ENCODE measurements at places on chromosomes 11 and 22.
A peak's percentile ranks its signal among the peaks of the same experiment; 100 is the strongest.

GRCh38 chr11:113723787-113724186 is 17.7 kb upstream of the TMPRSS5 start:
- no peak for DNase-seq

DNA sequence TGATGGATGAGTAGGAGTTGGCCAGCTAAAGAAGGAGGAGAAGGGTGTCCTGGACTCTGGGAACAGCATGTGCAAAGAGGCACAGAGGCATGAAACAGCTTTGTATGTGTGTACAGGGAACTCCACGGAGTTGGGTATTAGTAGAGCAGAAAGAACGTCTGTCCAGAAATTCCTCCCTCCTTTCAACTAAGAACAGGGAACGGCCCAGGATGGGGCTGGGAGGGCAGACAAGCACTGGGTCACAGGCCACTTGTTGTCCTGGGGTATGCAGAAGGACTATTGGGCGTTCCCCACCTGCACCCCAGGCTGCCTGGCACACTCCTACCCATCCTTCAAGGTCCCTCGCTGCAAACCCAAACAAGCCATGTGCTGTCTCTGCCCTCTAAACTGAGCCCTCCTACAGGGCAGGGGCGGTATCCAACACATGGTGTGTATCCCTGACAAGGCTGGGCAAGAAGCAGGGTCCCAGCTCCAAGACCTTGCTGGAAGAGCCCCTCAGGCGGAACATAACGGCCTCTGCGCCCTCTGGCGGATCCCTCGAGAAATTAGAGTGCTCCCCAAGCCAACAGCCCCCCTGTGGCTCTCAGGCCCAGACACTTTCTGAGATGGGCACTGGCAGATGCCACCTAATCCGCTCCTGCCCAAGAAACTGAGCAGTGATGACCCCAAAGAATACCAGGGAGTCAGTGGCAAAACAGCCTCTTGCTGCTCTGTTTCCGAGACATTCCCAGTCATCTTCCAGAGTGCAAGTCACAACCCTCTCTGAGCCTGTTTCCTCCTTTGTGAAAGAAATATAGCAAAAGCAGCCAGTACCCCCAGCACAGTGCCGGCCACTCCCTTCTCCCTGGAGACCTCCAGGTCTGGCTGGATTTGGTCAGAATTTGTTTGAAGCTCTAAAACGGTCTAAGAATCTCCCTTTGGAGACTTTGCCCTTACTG is 1.6 kb upstream of the ELFN2 start:
- DNase-seq = peak; percentile 38

GRCh38 chr11:8584511-8584910 is 9.5 kb downstream of the STK33 start:
- no peak for DNase-seq

GRCh38 chr11:72083414-72083813 is 2.8 kb downstream of the LRRC51 start:
- DNase-seq = no peak

- DNase-seq = no peak
Observed at GRCh38 chr11:119592642-119593041, 136.4 kb downstream of the NECTIN1 start.

- DNase-seq = no peak
Observed at GRCh38 chr11:116232364-116232828, 540.4 kb downstream of the BUD13 start.

DNA sequence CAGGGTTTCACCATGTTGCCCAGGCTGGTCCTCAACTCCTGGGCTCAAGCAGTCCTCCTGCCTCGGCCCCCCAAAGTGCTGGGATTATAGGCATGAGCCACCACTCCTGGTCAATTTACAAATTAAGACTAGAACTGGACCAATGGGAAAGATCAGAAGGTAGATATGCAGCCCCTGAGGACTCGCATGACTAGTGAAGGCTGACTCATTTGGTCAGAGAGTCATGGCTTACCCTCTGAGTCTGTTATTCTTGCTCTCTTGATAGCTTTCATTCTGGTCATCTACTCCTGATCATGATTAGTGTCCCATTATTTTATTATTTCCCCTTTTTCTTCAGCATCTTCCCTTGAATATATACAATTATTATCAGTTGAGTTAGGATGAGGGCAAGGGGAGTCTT is 2.7 kb upstream of the LDHAL6A start:
- DNase-seq = no peak

GRCh38 chr11:48008951-48009270 is 28.6 kb downstream of the PTPRJ start:
- DNase-seq = no peak

- no peak for DNase-seq
Observed at GRCh38 chr22:41815716-41816115, 15.2 kb downstream of the CCDC134 start.

GRCh38 chr11:87878373-87878825 is 296.8 kb downstream of the RAB38 start:
- DNase-seq = peak; percentile 68

DNA sequence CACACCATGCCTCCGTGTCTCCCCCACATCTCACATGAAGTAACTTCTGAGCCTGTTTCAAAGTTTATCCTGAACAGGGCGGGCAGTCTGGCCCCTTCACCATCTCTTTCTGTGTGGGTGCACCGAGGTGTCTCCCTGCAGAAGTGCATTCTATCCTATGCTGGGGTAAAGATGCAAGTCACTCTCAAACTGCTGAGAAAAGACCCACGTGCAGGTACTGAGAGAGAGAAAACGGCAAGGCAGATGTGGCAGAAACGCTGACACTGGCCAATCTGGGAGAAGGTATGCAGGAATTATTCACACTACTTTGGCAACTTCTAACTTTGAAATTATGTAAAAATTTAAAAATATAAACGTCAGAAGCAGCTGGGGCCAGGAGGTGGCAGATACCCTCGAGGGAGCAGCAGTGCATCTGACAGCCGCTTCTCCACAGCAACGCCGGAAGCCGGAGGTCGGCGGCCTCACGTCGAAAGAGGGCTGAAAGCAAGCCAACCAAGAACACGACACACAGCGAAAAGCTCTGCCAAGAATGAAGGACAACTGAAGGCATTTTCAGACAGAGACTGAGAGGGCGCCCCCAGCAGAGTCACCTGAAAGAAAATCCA is 34.2 kb upstream of the MOB2 start:
- DNase-seq = no peak

DNA sequence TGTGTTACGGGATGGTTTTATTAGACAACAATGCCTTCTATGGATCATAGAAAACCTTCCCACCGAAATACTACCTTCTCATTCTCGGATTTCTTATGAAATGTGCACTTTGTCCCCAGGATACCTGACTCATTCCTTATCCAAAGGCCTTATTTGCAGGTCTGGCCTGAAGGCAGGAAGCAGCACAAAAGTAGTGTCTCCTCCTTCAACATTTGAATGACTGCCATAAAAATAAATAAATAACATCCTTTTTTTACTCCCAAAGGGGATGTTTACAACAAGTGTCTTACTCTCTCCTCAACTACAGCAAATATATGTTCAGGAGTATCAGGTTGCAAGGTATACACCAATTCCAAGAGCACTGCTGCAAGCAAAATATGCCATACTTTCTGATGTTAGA is 41.6 kb upstream of the PAK1 start:
- DNase-seq = peak; percentile 36

GRCh38 chr22:43413826-43414225 is 2.0 kb downstream of the MPPED1 start:
- DNase-seq = no peak

- DNase-seq = peak; percentile 81
Observed at GRCh38 chr11:123525511-123525918, 95.4 kb downstream of the GRAMD1B start.

DNA sequence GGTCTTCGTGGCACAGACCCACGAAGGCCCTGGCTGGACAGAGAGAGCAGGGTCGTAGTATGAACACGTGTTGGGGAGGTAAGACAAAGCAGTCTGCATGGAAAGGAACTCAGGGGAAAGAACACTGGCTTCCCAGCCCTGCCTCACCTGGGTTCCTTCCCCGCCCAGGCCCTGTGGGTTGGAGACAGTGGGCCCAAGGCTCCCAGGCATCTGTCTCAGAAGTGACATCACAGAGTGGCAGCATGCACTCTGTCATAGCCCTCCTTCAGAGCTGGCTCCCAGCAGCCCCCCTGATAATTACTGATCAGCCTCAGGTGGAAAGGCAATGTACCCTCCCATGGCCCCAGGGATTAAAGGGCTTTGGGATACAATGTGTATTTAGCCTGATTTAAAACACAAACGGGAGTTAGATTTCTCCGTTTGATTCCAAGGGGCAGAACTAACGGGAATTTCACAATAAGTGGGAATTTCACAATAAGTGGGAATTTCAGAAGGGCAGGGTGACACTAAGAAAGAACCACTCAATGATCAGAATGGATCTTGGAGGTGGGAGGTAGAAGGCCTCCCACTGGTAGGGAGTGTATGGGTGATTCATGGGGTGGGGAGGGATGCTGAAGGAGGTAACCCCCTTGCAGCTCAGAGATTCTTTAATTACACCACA is 65.1 kb downstream of the SLC22A12 start:
- no peak for DNase-seq

GRCh38 chr11:99670067-99670676 is 649.4 kb downstream of the CNTN5 start:
- DNase-seq = no peak

DNA sequence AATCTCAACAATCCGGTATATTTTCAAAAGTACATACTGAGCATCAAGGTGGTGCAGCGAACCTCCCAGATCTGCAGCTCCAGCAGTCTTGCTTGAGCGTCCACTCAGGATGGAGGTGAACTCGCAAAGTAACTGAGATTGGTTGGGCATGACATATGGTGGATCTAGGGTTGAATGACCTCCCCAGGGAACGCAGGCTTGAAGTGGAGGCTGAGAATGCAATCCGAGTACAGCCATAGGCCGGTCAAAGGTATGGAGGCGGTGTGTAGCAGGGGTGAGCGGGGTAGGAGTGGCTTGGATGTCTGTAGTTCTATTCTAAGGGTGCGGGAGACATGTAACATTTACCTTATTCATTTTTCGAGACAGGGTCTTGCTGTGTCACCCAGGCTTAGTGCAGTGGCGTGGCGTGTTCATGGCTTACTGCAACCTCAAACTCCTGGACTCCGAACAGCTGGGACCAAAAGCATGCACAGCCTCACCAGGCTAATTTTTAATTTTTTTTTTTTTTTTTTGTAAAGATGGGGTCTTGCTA is 631 bp upstream of the C22orf39 start:
- DNase-seq = no peak

DNA sequence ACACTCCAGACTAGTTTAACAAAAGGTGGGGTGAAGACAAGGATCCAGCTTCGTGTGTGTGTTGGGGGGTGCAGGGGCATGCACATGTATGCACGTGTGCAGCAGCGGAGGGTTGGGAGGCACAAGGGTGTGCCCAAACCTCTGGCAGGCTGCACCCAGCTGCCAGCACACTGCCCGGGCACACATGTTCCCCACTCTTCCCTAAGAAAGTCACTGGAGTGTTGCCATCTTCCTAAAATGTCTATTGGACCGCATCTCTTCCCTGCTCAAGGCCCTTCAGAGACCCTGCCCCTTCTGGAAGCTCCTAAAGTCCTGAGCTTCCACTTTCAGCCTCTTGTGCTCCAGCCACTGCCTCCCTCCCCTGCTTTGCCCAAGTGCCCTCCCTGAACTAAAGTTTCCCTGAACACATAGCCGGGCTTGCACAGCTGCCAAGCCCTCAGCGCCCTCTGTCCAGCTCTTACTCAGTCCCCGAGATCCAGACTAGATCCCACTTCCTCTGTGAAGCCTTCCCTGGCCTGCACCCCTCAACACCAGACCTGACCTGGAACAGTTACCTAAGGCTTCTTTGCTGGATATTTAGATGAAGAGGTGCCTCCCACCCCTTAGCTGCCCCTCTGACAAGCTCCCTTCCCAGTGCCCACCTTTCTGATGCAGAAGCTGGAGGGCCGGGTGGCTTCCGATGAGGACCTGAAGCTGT is 6.0 kb downstream of the CFL1 start:
- DNase-seq = no peak

DNA sequence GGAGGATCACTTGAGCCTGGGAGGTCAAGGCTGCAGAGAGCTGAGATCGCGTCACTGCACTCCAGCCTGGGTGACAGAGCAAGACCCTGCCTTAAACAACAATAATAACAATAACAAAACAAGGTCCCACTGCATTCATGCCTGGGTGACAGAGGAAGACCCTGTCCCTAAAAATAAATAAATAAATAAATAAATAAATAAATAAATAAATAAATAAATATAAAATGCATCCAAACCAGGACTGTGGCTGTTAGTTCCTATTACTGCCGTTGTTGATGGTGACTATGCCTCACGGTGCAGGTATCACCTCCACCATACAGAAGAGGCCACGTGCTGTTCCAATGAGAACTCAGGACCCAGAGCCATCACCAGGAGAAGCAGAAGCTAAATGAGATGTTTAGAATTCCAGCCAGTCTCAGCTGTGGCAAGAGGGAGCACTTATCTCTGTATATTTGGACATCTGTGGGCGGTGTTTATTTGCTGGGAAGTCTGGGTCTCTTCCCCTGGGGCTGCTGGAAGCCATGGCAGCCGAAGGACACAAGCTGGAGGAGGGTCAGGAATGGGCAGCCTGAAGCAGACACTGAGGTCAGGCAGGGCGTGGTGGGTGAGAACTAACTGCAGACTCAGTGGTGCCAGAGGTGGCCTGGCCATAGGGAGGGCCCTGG is 21.6 kb downstream of the C11orf86 start:
- no peak for DNase-seq

GRCh38 chr11:85028329-85029101 is 598.6 kb downstream of the DLG2 start:
- DNase-seq = no peak

- DNase-seq = no peak
Observed at GRCh38 chr11:33692013-33692504, 8.6 kb downstream of the C11orf91 start.

DNA sequence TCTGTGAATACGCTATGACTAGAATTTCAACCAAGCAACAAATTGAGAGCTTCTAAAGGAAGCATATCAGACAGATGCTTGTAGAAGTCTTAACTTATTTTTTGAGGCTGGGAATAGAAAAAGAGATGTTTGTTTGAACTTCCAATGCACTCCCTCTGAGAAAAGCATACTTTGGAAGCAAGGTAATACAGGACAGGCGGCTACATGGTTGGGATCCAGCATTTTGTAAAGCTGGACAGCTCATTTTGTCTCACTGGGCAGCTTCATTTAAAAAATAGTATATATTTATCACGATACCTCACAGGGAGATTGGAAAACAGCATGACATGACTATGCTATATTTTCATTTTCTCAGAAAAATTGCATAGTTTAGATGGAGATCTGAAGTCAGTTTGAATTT is 821.3 kb upstream of the API5 start:
- DNase-seq = no peak

GRCh38 chr11:65586676-65587075 is 8.9 kb downstream of the KCNK7 start:
- no peak for DNase-seq

DNA sequence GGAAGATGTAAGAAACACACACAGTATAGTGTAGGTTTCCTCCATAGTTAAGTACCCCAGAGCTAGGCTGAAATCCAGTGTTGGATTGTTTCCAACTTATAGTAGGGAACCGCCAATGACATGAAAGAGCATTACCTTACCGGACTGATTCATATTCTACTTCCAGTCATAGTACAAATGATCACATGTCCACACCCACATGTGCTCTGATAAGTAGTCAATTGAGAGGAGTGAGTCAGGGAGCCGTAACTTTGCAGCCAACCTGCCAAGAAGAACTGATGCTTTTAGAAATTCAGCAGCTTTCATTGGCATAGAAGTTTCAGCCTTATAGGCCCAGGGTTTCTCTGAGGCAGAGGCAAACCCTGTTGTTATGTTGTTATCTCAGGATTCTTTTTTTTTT is 240.6 kb downstream of the ETS1 start:
- DNase-seq = no peak

Measured in NCI-H526 (cell line).